ENCODE measurements at places on chromosomes 4 and X.

- no peak for DNase-seq
These were observed 87.5 kb upstream of the ZFP42 start for GRCh38 chr4:187908079-187908561.

DNA sequence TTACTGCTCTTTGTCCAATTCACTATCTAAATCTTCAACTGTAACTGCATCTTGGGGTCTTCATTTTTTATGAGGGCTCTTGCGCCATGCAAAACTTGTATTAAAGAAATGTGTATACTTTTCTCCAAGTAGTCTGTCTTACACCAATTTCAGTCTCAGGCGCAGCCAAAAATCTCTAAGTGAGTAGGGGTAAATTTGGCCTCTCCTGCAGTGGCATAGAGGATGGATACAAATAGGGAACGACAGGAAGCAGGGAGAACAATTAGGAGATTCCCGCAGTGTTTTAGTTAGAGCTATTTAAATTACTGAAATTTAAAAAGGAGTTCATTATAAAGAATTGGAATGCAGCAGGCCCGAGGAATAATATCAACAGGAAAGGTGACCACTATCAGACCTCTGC lies 30.2 kb downstream of the DMP1 start:
- DNase-seq = no peak

GRCh38 chr4:9880406-9881197 lies 99.2 kb downstream of the DRD5 start:
- DNase-seq = no peak

DNA sequence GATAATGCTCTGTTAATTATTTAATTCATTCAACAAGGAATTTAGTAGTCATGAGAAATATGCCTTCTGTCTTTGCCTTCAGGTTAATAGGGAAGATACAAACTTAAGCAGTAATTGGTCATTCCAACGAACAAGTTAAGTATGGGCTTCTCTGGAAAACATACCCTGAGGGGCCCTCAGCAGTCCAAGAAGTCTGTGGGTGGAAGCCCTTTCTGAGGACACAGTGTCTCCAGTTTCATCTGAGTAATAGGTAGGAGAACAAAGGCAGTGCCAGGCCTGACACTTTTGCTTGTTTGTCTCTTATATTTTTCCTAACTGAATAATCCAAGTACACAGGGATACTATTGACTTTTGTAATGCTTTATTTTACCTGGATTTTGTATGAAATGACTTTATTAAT lies 262.5 kb downstream of the FBXW7 start:
- no peak for DNase-seq

DNA sequence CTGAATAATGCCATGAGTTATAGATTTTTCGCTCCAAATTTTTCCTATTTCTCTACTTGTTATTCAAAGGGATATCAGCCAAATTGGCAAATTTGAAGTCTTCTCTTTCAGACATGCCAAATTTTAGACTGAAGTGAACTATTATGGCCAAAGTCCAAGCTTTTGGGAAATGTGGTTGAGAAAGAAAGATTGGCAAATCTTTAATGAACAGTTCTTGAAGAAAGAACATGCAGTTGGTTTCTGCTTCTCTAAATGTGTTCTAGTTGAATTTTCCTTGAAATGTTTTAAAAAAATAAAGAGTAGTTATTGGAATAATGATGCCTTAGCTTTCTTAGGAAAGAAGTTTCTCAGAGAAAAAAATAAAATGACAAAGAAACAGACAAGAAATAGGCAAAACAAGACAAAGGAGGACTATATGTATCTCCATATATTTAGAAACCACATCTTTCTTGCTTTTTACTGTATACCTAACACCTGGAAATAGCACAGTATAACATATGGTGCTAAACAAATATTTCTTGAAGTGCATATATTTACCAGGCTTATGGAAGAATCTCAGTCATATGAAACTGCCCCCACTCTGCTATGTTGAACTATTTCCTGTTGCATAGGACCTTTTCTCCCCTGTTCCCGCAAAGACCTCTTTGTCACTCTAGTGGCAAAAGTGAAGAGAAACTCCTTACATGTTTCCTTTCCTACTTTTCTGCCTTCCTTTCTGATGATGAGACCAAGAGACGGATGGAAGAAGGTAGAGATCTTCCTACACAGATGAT lies 250.0 kb downstream of the ARHGAP24 start:
- no peak for DNase-seq

DNA sequence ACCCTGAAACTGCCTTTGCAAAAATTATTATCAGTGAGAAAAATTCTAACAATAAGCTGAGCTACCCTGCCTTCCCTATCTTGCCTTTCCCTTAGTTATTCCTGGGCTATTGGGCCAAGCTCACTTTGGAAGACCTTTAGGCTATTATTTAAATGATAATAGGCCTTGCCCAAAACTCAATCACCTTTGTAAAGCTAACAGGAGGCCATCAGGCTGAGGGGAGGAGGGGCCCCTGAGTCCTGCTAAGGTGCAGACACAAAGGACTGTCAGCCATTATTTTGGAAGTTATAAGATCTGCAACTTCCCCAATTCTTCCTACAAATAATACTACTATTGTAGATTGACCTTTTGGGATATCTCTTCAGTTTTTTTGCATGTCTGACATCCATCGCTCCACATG lies 278.8 kb upstream of the DIAPH2 start:
- no peak for DNase-seq

DNA sequence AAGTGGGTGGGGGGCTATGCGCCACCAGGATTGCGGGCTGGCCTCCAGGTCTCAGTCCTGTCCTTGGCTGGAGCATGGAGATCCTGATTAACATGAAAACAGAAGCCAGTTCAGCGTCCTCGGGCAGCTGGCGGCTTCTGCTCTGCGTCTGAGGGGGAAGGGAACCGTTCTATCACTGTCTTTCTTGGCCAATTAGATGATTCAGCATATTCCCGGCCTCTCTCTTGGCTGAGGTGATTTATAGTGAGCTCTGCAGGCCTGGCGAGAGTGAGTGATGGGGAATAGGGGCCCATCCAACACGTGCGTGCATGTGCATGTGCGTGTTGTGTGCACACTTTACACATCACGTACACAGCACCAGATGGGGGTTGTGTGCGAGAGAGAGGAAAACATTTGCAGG lies 145.8 kb upstream of the ATP6AP2 start:
- no peak for DNase-seq

GRCh38 chrX:20451929-20452328 lies 185.2 kb upstream of the RPS6KA3 start:
- DNase-seq = no peak

- no peak for DNase-seq
These were observed 373.1 kb upstream of the HS3ST1 start for GRCh38 chr4:11801466-11802446.

GRCh38 chr4:55330241-55330640 lies 15.8 kb upstream of the SRD5A3 start:
- DNase-seq = no peak

GRCh38 chr4:25065431-25065858 lies 34.7 kb upstream of the LGI2 start:
- DNase-seq = no peak

DNA sequence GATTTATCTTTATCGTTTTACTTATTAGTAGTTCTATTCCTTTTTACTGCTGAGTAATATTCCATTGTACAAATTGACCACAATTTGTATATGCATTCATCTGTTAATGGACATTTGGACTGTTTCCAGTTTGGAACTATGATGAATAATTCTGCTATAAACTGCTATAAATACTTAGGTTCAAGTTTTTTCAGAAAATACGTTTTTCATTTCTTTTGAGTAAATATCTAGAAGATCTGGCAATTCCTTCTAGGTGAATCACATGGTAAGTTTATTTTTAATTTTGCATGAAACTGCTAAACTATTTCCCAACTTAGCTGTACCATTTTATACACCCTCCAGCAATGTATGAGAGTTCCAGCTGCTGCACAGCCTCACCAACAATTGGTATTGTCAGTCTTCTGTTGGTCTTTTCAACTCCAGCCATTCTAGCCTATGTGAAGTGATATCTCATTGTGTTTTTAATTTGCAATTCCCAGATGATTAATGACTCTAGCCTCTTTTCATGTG lies 22.2 kb downstream of the LIN54 start:
- DNase-seq = no peak

DNA sequence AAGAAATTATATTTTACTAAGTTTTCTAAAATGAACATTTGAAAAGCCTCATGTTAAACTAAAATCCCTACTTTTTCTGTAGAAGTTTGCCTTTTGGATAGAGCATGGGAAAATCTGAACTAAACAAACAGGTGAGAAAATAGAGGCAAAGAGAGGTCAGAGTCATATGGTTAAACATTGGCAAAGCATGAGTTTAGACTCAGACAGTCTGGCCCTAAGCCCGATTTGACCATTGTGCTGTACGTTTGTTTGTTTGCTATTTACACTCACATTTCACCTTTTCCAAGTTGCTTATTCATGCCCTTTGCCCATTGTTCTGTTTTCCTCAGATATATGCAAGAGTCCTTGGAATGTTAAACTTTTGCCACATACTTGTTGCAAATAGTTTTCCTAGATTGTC lies 85.4 kb downstream of the TIGD2 start:
- DNase-seq = no peak

- no peak for DNase-seq
These were observed 270 bp downstream of the DNAAF6 start for GRCh38 chrX:107206697-107207065.

DNA sequence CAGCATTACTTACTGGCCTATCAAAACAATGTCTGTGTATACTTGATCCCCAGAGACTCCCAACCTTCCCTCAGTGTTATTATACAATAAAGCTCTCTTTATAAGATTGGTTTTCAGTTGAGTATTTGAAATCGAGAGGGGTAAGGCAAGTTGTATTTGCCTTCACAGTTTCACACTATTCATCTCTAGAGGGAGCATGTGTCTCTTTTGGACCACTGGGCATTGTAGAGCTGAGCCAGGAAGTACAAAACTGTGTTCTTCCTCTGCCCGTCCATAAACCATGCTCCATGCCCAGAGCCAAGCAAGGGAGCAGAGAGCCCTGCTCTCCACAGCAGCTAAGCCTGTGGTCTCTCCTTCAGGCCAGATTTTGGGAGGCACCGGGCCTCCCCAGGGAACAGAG lies 61.5 kb upstream of the HHIP start:
- DNase-seq = no peak

DNA sequence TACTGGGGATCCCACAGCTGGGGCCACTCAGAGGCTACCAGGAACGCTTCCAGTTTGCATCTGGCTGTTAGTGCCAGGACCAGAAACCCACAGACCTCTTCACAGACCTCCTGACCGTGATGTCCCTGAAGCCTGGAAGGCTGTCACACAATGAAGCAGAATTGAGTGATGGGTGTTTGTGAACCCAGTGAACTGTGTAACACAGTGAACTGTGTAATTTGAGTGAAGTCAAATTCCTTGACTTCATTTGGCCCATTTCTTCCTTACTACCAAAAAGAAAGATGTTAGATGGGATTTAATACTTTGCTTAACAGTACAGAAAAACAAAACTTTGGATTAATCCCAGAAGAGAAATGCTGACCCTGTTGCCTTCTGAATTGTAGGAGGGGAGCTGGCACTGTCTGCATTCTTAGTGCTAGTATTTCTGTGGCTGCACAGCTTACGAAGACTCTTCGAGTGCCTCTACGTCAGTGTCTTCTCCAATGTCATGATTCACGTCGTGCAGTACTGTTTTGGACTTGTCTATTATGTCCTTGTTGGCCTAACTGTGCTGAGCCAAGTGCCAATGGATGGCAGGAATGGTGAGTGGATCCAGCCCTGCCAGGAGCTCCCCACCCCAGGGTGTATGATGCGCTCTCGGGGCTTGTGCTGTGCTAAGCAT lies 17.8 kb downstream of the SRD5A3 start:
- no peak for DNase-seq

DNA sequence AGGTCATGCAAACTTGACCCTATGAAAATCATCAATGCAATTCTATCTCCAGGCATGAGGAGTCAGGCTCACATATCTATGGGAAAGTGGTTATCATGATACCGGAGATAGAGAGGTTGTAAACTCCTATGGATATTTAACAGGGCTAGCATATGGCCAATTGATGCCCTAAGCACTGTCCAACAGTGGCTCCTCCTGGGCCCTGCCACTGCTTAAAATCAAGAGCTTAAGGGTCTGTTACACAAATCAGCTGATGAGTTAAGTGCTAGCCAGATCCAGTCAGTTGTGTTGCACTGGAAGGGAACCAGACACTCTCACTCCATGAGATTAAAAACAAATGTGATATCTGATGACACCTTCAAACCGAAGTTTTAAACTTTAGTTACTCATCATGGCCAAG lies 337.6 kb downstream of the STIM2 start:
- no peak for DNase-seq

DNA sequence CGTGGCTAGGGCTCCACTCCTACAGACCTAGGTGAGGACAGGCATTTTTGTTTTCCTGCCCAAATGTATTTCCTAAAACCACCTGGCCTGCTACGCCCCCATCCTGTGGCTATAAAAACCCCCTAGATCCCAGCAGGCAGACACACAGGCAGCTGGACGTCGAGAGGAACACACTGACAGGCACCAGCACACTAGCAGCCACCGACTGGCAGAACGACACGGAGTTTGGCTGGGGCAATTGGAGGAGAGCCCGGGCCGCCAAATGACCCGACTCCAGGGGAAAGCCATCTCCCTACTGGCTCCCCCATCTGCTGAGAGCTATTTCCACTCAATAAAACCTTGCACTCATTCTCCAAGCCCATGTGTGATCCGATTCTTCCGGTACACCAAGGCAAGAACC lies 516.0 kb downstream of the FSTL5 start:
- no peak for DNase-seq

DNA sequence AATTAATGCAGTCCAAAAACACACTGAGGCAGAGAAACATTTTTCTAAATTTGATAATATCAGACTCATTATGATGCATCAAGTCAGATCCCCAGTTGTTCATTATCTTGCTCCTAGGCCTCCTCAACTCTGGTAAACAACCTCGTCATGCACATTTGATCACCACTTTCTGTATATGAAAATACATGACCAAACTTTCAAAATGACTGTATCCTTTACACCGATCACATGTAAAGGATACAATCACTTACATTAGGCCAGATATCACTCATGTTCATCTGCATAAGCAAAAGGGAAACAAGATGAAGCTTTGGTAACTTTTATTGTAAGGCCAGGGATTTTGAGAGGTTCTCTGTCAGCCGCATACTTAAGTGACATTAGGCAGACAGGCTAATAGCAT lies 99.4 kb upstream of the IL1RAPL1 start:
- DNase-seq = no peak

DNA sequence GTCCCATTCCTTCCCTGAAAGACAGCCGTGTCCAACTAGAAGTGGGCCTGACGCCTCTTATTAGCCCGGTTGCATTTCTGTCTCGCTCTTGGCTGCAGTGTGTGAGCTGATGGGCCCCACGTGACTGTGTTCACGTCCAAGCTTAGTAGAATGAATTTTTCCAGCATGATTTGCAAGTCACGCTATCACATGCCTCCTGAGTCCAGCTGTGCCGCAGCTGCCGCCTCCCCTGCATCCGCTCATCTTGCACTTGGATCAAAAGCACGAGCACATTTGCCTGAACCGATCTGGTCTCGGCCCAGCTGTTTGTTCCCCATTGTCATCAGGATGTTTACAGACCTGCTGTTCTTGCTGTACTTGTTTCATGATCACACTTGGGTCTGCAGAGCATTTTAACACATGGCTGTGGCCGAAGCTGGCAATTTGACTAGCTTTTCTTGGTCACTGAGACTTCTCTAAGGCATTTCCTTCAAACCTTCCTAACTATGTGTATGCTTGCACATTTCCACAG lies 126.5 kb downstream of the KIT start:
- DNase-seq = no peak

Data from stimulated activated CD8-positive, alpha-beta memory T cell treated with anti-CD3 and anti-CD28 coated beads, Interleukin-7, amount 100 ng/mL, for 24 hours (primary cell).